ENCODE measurements at places on chromosomes 2 and 18. TPM values are rescaled to one million over a fixed set of nuclear protein-coding genes. Genes with fewer than 3 reads are reported as not detected.

DNA sequence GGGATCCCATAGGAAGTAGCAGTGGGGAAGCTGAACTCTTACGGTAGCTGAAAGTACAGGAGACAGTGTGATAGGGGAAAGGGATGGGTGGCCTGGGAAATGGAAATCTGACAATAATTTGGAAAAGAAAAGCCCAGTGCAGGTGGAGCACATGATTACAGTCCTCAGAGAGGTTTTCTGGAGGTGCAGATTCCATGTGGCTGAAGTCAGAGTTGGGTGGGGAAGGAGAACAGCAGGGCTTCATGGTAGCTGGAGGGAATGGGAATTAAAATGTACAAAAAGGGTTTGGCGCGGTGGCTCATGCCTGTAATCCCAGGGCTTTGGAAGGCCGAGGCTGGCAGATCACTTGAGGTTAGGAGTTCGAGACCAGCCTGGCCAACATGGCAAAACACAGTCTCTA is 12.2 kb downstream of the HRH4 start:
- no peak for DNase-seq

DNA sequence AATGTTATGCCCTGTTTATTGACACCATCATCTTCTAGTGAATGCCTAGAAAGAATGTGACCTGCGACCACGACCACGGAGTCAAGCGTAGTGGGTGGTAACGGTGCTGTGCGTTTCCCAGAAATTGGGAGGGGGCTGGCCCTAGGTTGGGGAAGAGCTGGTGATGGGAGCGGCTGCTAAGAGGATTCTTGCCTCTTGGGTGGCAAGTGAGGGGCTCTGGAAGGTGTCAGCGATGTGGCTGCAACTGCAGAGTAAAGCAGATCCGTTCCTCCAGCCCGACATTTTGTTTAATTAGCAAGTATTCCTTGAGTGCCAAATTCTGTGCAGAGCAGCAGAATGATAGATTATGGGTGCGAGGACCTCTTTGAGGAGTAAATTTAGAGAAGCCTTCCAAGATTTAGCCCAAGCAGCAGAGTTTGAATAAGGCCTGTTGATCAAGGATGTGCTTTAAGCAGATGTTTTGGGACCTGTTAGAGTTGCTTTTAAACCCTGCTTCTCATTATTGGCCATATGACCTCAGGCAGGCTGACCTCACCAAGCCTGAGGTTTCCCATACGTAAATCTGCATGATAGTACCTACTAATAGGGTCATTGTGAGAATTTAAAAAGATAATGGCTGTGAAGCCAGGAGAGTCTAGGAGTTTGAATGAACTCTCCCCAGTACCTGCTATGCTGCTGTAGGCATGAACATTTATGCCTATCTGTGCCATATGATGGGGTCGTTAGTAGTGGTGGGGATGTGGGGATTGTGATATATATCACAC is 287.7 kb downstream of the PTGR3 start:
- no peak for DNase-seq

DNA sequence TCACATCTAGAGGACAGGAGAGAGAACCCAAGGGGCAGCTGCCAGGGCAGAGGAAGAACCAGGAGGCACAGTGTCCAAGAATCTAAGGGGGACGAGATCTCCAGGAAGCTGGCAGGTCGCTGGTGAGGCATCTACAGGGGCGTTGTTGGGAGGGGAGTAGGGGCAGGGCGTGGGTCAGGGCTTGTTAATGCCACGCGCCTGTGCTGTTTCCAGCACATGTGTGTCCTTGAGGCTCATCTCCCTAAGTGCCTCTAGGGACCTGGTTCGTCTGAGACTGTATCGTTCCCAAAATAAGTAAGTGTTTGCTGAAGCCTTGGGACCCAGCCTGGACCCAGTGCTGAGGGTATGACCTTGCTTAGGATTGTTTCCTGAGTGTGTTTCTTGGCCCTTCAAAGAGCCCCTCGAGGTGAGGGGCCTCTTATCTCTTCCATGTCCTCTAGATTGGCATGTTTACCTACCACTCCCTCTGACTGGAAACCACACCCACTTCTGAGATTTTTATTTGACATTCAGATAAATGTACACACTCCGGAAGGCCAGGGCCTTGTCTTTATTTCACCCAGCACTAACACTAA is 22.2 kb downstream of the HK2 start:
- no peak for DNase-seq

ARHGAP25 gene
- 36.7 TPM for total RNA-seq

DNA sequence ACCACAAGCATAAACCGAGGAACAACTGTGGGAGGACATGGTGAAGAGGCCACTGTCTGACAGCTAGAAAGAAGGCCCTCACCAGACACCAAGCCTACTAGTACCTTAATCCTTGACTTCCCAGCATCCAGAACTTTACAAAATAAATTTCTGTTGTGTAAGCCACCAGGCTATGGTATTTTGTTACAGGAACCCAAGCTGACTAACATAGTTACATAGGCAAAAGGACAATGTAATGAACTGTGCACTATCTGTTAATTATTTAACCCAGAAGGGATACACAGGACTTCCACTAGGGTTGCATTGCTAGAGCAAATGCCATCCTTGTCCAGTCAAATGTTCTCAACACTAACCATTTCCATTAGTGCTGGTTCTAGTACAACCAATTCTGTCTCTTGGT is 47.7 kb upstream of the DOK6 start:
- DNase-seq: no peak

GRCh38 chr18:37566479-37567060 is 972 bp upstream of the CELF4 start:
- no peak for DNase-seq

DNA sequence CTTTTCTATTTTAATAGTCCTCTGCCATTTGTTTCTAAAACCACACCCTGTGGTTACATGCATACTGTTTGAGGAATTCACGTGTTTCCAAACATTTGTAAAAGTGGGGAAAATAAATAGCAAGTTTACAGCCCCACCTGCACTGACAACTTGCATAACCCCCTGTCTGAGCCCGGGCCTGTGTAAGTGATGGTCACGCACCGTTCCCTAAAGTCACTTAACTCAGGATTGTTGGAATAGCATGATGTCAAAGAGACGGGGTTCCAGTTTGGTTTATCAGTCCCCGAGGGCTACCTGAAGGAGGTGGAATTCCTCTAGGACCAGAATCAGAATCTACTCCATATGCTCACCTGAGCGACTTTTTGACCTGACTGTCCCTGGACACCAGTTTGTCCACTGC is 30.5 kb downstream of the ACKR3 start:
- no peak for DNase-seq

DNA sequence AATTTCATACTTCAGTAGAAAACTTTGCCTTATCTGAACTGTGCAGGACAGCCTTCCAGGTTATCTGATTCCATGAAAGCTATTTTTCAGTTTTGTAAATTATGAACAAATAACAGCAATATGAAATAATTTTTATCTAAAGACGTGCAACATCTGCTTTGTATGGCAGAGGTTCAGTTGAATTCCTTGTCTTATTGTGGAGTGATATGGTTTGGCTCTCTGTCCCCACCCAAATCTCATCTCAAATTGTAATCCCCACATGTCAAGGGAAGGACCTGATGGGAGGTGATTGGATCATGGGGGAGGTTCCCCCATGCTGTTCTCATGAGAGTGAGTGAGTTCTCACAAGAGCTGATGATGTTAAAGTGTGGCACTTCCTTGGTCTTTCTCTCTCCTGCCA is 18.1 kb upstream of the RPIA start:
- no peak for DNase-seq

NEU2 gene
- total RNA-seq: not detected

GRCh38 chr2:239318151-239318611 is 82.6 kb downstream of the HDAC4 start:
- DNase-seq: no peak

CFAP210 gene
- total RNA-seq: 0.95 TPM

TRIB2 gene
- 54.4 TPM for total RNA-seq

FAM124B gene
- total RNA-seq: not detected

COL4A4 gene
- not detected for total RNA-seq

DNA sequence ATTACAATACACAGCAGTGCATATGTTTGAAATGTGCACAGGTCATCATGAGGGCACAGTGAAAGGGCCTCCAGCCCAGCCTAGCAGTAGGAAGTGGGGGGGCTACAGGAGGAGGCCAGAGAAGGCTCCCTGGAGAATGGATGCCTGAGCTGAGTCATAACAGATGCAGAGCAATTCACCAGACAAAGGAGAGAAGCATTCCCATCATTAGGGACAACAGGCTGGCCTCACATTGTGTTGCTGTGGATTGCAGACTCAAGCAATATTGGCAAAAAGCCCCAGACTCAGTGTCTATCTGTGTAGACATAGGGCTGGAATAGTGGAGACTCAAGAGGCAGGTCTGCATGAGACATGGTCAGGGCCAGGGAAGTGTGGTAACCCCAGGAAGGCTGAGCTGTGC is 329.9 kb downstream of the DLGAP1 start:
- no peak for DNase-seq

LYPD6 gene
- total RNA-seq: not detected

- DNase-seq: no peak
Observed at GRCh38 chr18:75439348-75439747, 11.8 kb upstream of the SMIM21 start.

GRCh38 chr2:142873831-142874287 is 3.6 kb upstream of the KYNU start:
- DNase-seq: no peak

DNA sequence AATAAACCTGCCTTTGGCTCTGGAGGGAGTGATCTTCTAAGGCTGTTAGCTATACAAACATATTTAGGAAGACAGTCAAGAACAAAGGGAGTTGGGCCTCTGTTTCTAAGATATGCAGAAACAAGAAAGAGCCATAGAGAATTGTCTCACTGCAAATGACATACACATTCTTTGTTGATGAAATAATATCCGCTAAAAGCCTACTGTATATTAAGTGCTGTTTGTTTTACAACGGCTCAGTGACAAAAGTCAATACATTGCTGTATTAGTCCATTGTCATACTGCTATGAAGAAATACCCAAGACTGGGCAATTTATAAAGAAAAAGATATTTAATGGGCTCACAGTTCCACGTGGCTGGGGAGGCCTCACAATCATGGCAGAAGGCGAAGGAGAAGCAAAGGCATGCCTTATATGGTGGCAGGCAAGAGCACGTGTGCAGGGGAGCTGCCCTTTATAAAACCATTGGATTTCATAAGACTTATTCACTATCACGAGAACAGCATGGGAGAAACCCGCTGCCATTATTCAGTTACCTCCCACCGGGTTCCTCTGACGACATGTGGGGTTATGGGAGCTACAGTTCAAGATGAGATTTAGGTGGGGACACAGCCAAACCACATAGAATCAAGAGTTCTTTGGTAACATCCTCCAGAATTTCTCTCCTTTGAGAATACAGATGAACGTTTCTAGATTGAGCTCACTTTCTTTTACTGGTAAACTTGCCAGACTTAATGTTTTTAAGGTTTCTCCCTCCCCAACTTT is 157.8 kb downstream of the PIK3C3 start:
- DNase-seq: no peak

RBBP8 gene
- total RNA-seq: 5.1 TPM

DNA sequence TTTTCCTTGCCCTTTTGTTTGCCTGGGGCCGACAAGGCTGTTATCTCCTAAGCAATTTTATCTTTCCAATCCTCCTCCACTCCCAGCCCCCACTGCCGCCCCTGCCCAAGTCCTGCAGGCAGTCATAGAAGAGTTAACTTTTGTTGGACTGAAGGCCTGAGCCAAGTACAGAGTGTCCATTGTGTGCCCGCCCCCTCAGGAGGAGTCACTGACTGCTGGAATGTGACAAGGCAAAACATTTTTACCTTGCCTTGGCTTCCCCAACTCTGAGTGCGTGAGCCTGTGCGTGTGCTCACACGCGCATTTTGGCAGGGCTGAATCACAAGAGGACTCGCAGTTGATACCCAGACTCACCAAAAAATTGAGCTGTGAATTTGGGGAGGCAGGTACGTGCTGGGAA is 16.2 kb downstream of the SETBP1 start:
- no peak for DNase-seq

GRCh38 chr2:200003444-200003843 is 48.1 kb downstream of the MAIP1 start:
- no peak for DNase-seq

DNA sequence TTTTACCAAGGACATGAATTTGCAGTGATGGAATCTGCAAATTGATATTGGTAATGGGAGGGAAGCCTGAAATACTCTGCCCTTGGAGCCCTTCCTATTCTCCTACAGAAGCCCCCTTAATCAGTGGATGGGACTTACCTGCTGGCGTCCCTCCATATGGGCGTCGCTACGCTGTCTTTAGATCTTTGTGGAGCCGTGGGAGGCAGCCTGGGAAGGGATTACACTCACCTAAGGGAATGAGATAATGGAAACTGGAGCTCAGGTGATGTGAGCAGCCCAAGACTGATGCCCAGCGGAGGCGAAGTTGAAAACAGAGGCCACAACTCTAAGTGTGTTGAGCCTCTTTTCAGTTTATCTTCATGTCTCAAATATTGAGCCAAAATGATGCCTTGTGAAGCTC is 306.6 kb downstream of the MYCN start:
- DNase-seq: no peak

GRCh38 chr2:67309281-67309680 is 87.9 kb upstream of the ETAA1 start:
- no peak for DNase-seq

Data from CD8-positive, alpha-beta T cell (primary cell).